ENCODE measurements at places on chromosomes 16 and 17. TPM values are rescaled to one million over a fixed set of nuclear protein-coding genes. Genes with fewer than 3 reads are reported as not detected.

DNA sequence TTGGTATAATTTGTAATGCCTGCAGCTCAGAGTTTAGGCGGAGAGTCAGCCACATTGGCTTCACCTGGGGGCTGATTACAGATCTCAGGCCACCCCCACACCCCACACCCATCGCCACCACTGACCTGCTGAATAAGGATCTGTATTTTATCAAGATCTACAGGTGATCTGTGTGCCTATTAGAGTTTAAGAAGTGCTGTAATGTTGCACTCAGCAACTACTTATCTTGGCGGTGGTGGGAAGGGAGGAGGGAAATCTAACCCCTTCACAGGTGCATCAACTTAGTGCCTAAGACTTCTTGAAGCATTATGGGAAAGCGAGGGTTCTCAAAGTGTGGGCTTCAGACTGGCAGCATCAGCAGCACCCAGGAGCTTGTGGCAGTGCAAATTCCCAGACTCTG is 17.5 kb upstream of the KRT20 start:
- peaks cover 12% of the 10 kb centered on the region for H3K4me1 ChIP-seq
- H3K4me3 ChIP-seq, result no peak overlapping the region
- no peaks in the 10 kb centered on the region for H3K36me3 ChIP-seq
- DNase-seq, result no peak

- H3K27ac ChIP-seq, result peak overlapping the region; percentile 73
- peak; percentile 56 for DNase-seq
- H3K36me3 ChIP-seq, result peaks cover 34% of the 10 kb centered on the region
Measured at GRCh38 chr17:74211141-74211911, 2.0 kb upstream of the TTYH2 start.

DNA sequence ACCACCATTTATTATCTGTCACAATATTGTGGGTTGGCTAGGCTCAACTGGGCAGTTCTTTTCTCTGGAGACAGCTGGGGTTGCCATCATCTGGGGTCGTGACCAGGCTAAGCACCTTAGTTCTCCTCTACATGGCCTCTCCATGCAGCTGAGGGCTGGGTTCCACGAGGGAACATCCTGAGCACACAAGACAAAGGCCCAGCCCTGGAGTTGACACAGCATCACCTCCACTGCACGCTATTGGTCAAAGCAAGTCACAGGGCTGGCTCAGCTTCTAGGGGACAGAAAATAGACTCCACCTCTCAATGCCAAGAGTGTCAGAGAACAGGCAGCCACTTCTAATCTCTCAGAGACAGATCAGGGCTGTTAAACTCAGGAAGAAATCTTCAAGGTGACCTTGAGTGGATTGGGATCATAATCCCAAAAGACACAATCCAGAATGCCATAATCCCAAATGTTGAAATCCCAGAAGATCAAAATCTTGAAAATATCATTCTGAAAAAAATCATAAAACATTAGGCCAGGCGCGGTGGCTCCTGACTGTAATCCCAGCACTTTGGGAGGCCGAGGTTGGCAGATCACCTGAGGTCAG is 13.0 kb upstream of the USP10 start:
- peaks cover 4% of the 10 kb centered on the region for H3K36me3 ChIP-seq
- no peak for DNase-seq
- peaks cover 3% of the 10 kb centered on the region for H3K27me3 ChIP-seq
- H3K4me3 ChIP-seq, result no peak overlapping the region

- H3K4me3 ChIP-seq, result no peak overlapping the region
- no peak for DNase-seq
- no peak overlapping the region for H3K27ac ChIP-seq
- no peaks in the 10 kb centered on the region for H3K4me1 ChIP-seq
- peaks cover 38% of the 10 kb centered on the region for H3K36me3 ChIP-seq
Measured at GRCh38 chr16:50326835-50327465, 41.8 kb downstream of the BRD7 start.

- DNase-seq, result no peak
- peaks cover 59% of the 10 kb centered on the region for H3K36me3 ChIP-seq
- peaks cover 12% of the 10 kb centered on the region for H3K27me3 ChIP-seq
- no peaks in the 10 kb centered on the region for H3K4me1 ChIP-seq
- no peak overlapping the region for H3K4me3 ChIP-seq
Measured at GRCh38 chr17:11458279-11458678, 140.0 kb upstream of the DNAH9 start.

GRCh38 chr17:80151333-80151732 is 4.4 kb upstream of the EIF4A3 start:
- peaks cover 18% of the 10 kb centered on the region for H3K27me3 ChIP-seq
- H3K4me3 ChIP-seq, result no peak overlapping the region
- peaks cover 33% of the 10 kb centered on the region for H3K4me1 ChIP-seq
- no peak overlapping the region for H3K27ac ChIP-seq

DNA sequence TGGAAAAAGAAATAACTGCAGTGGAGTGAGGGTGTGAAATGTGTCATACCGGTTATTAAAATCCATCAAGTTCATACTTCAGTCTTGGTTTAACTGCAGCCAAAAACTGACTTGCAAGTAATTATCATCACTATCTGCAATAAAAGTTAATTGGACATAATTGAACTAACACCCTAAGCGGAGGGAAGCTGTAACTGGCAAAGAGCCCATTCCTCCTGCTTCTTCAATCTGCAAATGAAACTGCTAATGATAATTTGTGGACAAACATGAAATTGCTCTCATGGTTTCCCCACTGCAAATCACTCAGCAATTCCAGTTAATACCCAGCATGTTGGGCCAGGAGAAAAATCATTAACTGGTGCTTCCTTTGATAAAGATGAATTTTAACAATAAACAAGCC is 46.5 kb downstream of the FAM222B start:
- H3K36me3 ChIP-seq, result peaks cover 15% of the 10 kb centered on the region
- no peaks in the 10 kb centered on the region for H3K27me3 ChIP-seq
- H3K27ac ChIP-seq, result no peak overlapping the region

DNA sequence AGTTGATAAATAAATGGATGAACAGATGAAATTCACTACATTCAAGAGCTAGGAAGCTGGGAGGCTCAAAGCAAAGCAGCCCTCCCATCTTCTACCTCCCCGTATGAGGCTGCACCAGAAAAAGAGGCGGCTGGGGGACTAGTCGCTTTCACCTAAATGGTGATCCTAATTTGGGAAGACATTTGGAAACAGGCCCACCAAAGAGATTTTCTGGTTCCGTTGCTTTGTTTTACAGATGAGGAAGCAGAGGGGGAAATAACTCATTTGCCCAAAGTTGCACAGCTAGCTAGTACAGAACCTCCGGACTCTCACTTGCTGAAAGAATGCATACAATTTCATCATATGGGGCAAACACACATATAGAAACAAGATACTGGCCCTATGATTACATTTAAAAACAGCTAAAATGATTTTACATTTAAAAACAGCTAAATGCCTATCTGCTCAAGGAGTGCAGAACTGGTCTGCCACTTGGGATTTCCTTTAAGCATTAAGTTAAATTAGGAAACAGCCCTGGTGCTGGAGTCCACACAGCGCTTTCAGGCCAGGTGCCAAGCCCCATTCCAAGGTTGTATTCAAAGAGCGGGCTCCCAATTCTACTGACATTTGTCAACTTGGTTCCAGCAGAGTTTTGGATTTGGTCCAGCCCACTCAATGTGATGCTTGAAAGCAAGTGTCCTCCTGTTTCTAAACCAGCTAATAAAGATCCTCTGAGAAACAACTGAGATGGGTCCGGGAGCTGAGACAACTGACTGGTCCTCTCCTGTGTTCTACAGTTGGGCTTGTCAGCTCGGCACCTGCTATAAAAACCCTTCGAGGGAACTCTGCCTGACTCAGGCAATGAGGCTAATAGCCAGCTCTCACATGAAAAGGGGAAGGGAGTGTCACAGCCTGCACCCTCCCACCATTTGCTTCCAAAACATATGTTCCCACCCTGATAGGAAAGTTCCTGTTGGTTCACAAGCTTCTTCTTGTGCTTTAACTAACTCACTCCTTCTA is 11.7 kb downstream of the ERN1 start:
- no peak overlapping the region for H3K27ac ChIP-seq
- DNase-seq, result no peak
- no peaks in the 10 kb centered on the region for H3K27me3 ChIP-seq
- H3K4me1 ChIP-seq, result no peaks in the 10 kb centered on the region
- H3K4me3 ChIP-seq, result no peak overlapping the region
- H3K36me3 ChIP-seq, result no peaks in the 10 kb centered on the region

E2F4 gene
- 75.8 TPM for total RNA-seq

NEUROD2 gene
- total RNA-seq, result not detected

DOC2B gene
- total RNA-seq, result 2.7 TPM

VTN gene
- 1.3 TPM for total RNA-seq

FAM117A gene
- total RNA-seq, result 30.4 TPM

HSD17B1 gene
- total RNA-seq, result 1.5 TPM

UBE2I gene
- total RNA-seq, result 222 TPM

All from WTC11 (cell line).